ENCODE measurements at places on chromosomes 1 and 21.

DNA sequence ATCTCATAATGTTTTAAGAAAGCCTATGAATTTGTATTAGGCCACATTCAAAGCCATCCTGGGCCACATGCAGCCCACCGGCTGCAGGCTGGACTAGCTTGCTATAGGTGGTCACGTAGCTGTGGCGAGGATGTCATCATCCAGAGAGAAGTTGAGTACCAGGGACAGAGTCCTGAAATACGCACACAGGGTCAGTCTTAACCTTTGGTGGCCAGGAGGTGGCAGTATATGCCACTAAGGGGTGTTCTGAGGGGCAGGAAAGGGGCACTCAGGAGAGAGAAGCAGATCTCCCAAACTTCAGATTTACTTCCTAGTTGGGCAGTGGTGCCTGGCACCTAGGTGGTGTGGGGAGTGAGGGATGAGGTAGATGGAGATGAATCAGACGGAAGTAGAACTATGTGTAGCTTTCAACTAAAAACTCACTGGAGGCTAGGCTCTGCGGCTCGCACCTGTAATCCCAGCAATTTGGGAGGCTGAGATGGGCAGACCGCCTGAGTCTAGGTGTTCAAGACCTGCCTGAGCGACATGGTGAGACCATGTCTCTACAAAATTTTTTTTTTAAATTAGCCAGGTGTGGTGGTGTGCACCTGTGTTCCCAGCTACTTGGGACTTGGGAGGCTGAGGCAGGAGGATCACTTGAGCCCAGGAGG lies 16.3 kb upstream of the CDK18 start:
- DNase-seq, result peak; percentile 86

DNA sequence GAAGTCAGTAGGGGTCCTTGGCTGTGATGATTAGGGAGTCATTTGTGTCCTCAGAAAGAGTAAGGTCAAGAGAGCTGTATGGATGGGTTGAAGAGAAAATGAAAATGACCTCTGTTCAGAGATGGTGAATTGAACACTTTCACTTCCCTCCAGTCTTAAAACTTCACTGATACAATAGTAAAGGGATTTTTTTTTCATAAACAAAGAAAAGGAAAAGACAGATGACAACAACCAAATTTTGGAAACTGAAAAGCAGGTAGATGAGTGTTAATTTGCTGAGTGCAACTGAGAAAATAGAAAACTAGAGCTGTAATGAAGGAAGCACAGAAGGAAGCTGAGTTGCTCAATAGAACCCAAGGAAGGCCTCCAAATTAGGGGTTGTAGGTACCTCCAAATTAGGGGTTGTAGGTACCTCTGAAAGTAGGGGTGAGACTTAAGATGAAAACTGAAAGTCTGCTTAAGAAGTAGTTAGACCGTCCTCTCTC lies 14.8 kb upstream of the S1PR1 start:
- DNase-seq, result no peak

GRCh38 chr1:13228343-13228781 lies 2.4 kb upstream of the PRAMEF18 start:
- peak; percentile 22 for DNase-seq

- DNase-seq, result no peak
Measured at GRCh38 chr1:230487773-230488428, 61.8 kb upstream of the PGBD5 start.

Measured in HEK293T (cell line).